ENCODE measurements at places on chromosomes 7 and 10.

DNA sequence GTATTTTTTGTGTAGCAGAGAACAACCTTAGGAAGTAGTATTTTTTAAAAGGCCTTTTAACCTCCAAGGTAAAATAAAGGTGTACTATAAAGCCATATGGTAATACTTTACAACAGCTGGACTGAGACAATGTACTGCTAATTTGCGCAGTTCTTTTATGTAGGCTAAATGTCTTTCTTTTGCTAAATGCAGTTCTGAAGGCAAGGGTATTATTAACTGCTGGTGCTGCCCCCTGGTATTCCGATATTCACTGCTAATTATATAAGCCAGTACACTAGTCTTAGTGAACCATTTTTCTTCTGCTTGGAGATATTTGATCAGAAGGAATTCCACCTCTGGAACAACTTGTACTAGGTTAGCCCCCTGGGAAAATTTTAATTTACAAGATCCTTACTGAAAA lies 272.0 kb upstream of the FERD3L start:
- no peak for DNase-seq

GRCh38 chr7:30240106-30240800 lies 44.1 kb upstream of the ZNRF2 start:
- DNase-seq, result no peak

DNA sequence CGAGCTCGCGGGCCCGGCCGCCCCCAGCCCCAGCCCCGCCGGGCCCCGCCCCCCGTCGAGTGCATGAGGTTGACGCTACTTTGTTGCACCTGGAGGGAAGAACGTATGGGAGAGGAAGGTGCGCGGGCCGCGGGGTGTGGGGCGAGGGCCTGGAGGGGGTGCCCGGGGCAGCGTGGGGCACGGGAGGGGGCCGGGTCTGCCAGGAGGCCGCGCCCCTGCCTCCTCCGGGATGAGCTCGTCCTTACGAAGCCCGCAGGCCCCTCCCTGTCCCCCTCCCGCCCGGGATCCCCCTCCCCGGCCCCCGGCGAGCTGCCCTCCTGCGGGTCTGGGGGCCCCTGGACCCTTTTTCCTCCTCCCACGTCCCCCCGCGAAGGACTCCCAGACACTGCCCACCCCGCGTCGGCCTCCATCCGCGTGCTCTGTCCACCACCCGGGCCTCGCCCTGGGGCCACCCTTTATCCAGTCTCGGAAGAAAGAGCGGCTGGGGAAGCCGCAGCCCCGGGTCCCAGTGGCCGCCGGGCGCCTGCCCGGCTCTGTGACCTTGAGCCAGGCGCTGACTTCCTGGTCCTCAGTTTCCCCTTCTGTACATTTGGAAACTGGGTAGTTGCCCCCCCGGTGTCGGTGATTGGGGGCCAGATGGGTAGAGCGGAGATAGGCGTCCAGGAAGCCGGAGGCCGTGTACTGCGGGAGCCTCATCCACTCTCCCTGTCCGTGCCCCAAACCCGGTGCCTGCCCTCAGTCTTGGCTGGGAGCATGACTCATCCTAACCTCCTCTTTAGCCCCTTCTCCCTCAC lies 521 bp downstream of the LIMK1 start:
- no peak for DNase-seq

GRCh38 chr10:43471146-43471545 lies 34.2 kb downstream of the ZNF487 start:
- no peak for DNase-seq

Data from GM12892 (cell line).